ENCODE measurements at places on chromosomes 16 and 17.

- no peak for DNase-seq
Measured at GRCh38 chr16:61233713-61234112, 802.5 kb downstream of the CDH8 start.

DNA sequence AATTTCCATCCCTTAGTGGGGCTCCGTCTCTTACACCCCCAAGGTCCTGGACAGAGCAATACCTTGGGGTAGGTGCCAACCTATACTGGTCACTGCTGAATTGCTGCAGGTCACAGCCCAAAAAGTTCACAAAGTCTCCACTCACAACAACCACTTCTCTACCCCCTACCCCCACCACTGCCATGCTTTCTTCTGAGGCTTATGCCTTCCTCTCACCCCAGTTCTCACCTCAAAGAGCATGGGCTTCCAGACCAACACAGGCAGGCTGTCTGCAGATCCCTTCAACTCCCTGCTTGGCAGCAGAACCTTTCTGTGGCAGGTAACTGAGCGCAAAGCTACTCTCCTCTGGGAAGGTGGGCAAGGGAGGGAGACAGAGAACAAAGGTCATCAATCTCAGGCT lies 35.5 kb downstream of the C16orf78 start:
- no peak for DNase-seq

- no peak for DNase-seq
Measured at GRCh38 chr17:1045456-1045855, 48.5 kb downstream of the TIMM22 start.

GRCh38 chr16:21222495-21223337 lies 10.8 kb upstream of the ANKS4B start:
- no peak for DNase-seq

DNA sequence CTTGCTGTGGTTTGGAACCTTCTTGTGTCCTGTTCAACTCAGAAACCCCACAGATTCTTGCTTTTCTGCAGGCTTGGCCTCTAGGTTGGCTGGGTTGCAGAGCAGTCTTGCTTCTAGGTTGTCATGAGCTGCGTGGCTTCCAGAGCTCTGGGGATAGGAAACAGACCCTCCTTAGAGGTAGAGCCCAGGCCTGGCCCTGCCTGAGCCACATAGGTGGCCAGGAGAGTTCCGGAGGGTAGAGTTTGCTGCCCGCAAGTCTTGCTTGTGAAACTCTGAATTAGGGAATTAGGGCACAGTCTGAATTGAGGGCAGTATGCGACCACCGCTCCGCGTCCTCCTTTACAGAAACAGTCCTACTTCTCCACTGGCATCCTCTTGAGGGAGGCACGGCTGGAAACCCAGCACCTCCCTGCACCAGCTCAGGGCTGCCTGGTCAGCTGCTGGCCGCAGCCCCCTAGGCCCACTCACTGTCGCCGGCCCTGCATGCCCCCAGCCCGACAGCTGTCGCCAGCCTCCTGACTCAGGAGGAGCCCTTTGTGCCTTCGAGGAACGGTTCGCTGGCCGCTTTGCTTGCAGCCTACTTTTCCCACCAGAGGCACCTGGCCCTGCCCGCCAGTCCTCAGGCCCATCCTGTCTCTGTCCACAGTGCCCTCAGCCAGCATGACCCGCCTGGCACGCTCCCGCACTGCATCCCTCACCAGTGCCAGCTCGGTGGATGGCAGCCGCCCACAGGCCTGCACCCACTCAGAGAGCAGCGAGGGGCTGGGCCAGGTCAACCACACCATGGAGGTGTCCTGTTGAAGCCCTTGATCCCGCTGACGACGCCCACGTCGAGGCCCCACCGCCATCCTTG lies 4.3 kb upstream of the SETD6 start:
- no peak for DNase-seq

- DNase-seq = no peak
Measured at GRCh38 chr17:9825641-9826150, at the start of gene GLP2R. Gene GLP2R (plus strand): TSS chr17:9825924. CDS start chr17:9826064, 140 bp downstream.

GRCh38 chr16:8727131-8727806 lies 52.9 kb downstream of the ABAT start:
- DNase-seq = peak; percentile 33

GRCh38 chr17:19461116-19461515 lies 50.1 kb downstream of the RNF112 start:
- no peak for DNase-seq

- DNase-seq = no peak
Measured at GRCh38 chr16:86570558-86571529, 4.2 kb downstream of the FOXC2 start.

DNA sequence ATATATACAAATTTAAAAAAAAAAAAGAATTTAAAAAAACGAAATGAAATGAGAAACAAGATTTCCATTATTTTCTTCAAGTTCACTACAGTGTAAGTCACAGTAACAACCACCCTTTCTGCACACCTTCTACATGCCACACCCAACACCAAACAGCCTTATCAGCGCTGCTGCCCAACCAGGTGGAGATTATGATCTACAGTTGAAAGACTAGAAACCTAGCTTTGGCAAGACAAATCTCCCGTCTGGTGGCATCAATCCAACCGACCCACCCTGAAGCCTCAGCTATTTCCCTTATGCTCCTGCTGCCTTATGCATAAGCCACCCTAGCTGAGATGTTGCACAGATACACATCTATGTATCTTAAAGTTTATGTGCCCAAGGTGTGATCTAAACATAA lies 60.8 kb downstream of the PARN start:
- DNase-seq = no peak

- DNase-seq = peak; percentile 26
Measured at GRCh38 chr17:7932483-7932891, 481 bp downstream of the CNTROB start.

GRCh38 chr17:81551458-81552243 lies 502 bp downstream of the FAAP100 start:
- peak; percentile 81 for DNase-seq

- DNase-seq = no peak
Measured at GRCh38 chr16:51565184-51565583, 414.1 kb upstream of the SALL1 start.

DNA sequence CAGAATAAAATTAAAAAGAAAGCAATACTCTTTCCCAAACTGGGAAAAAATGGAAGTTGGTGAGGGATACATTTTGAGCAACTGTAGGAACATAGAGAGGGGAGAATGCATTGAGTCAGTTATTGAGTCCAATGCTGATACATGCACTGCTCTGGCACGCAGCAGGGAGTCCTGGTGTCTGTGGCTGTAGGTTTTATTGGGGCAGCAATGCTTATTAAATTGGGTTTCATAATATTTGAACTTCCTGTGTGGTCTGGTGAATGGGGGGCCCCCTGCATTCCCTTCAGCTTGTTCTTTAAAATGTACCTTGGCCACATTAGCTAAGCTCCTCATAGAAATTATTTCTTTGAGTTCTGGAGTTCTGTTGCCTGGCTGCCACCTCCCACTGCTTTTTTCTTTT lies 125.2 kb upstream of the ELAC2 start:
- DNase-seq = peak; percentile 59
